ENCODE measurements at places on chromosomes 5 and 9.

DNA sequence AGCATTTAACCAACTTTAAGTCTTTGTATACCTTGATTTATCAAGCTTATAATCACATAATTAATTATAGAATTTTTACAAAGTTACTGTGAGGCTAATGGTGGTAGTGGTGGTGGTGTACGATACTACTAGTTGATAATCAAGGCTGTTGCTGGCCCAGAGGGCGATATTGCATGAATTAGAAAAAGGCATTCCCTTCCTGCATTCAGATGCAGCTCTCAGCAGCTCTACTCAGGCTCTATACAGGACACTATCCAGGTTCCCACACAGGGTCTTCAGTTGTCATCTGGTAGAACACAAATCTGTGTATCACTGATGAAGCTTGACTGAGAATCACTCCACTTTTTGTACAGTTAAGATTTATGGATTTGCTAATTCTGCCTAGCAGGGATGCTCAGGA lies 562.8 kb upstream of the C9orf72 start:
- DNase-seq = peak; percentile 28

GRCh38 chr9:86695910-86696424 lies 251.3 kb downstream of the GAS1 start:
- no peak for DNase-seq

- DNase-seq = no peak
Measured at GRCh38 chr9:110143950-110144545, 63.9 kb downstream of the C9orf152 start.

- no peak for DNase-seq
Measured at GRCh38 chr5:1314564-1314982, 19.7 kb upstream of the TERT start.

- peak; percentile 20 for DNase-seq
Measured at GRCh38 chr5:124761010-124761409, 14.6 kb upstream of the ZNF608 start.

DNA sequence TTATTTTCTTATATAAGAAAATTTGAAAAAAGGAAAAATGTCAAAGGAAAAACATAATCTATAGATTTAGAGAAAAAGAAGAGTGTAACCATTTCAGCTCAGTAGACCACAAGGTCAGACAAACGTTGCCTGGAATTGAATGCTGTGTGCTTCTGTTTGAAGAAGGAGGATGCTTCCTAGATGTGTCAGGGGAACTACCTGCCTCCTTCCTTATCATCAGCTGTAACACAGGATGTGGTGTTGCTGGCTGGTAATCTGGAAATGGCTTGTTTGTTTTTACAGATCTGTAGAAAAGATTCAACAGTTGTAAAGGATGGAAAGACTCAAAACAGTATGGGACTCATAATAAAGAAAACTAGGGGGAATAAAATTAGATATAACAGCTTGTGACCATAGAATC lies 160.7 kb upstream of the MEF2C start:
- no peak for DNase-seq

Measured in NCI-H2081 (cell line).